ENCODE measurements at places on chromosomes 4 and X.

- no peak for DNase-seq
Measured at GRCh38 chrX:35858361-35858760, 60.2 kb downstream of the MAGEB16 start.

- DNase-seq = no peak
Measured at GRCh38 chr4:36841583-36842326, 402.8 kb upstream of the NWD2 start.

- DNase-seq = no peak
Measured at GRCh38 chr4:161143375-161143774, 1020.4 kb downstream of the FSTL5 start.

GRCh38 chr4:77023920-77024319 lies 51.9 kb downstream of the CCNI start:
- no peak for DNase-seq

GRCh38 chr4:98905839-98906238 lies 23.1 kb downstream of the EIF4E start:
- DNase-seq = no peak
